ENCODE measurements at places on chromosomes 7 and 10. TPM values are rescaled to one million over a fixed set of nuclear protein-coding genes. Genes with fewer than 3 reads are reported as not detected.

- DNase-seq = no peak
- H3K4me3 ChIP-seq = no peak overlapping the region
- H3K27me3 ChIP-seq = no peaks in the 10 kb centered on the region
- no peaks in the 10 kb centered on the region for H3K4me1 ChIP-seq
- H3K27ac ChIP-seq = no peak overlapping the region
- H3K36me3 ChIP-seq = no peaks in the 10 kb centered on the region
Measured at GRCh38 chr10:131700032-131700431, 200.8 kb upstream of the PPP2R2D start.

DNA sequence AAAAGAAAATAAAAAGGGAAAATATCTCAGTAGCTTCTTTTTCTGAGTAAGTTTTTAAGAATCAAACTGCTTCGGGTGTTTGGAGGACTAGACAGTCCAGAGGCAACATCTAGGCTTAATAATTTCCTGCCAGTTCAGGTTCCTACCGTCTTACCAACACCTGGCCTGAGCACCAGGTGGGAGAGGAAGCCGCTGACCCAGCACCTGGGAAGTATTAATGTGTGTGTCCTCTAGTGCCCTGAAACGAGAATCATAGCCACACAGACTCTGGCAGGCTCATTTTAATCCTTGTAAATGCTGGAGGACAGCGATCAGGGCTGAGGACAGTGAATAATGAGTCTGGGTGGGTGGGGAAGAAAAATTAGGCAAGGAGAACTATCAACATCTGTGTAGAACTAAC, 137.4 kb downstream of the ZNF438 start:
- H3K27ac ChIP-seq = no peak overlapping the region
- H3K36me3 ChIP-seq = no peaks in the 10 kb centered on the region
- H3K27me3 ChIP-seq = no peaks in the 10 kb centered on the region
- H3K4me1 ChIP-seq = no peaks in the 10 kb centered on the region

GRCh38 chr7:157434231-157434630, 97.4 kb downstream of the DNAJB6 start:
- no peaks in the 10 kb centered on the region for H3K27me3 ChIP-seq
- no peak overlapping the region for H3K4me3 ChIP-seq
- H3K4me1 ChIP-seq = peaks cover 5% of the 10 kb centered on the region
- H3K27ac ChIP-seq = no peak overlapping the region

GRCh38 chr7:78562191-78562590, 763.6 kb downstream of the PHTF2 start:
- no peak overlapping the region for H3K27ac ChIP-seq
- H3K27me3 ChIP-seq = no peaks in the 10 kb centered on the region
- H3K36me3 ChIP-seq = no peaks in the 10 kb centered on the region
- H3K4me1 ChIP-seq = peaks cover 2% of the 10 kb centered on the region

DNA sequence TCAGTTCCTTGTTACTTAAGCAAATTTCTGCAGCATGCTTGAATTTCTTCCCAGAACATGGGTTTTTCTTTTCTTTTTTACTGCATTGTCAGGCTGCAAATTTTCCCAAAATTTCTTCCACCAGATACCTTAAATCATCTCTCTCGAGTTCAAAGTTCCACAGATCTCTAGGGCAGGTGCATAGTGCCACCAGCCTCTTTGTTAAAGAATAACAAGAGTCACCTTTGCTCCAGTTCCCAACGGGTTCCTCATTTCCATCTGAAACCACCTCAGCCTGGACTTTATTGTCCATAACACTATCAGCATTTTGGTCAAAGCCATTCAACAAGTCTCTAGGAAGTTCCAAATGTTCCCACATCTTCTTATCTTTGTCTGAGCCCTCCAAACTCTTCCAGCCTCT, 389.2 kb downstream of the NXPH1 start:
- no peaks in the 10 kb centered on the region for H3K36me3 ChIP-seq
- H3K27me3 ChIP-seq = no peaks in the 10 kb centered on the region
- H3K4me3 ChIP-seq = no peak overlapping the region
- H3K27ac ChIP-seq = no peak overlapping the region
- no peaks in the 10 kb centered on the region for H3K4me1 ChIP-seq
- no peak for DNase-seq

ZNF853 gene
- 12.7 TPM for total RNA-seq

TAF3 gene
- 8.2 TPM for total RNA-seq

GTF2IRD1 gene
- 7.0 TPM for total RNA-seq

FEZF1 gene
- not detected for total RNA-seq

OLAH gene
- total RNA-seq = 2.5 TPM

Measured in thoracic aorta (tissue), 2 donors.